ENCODE measurements at places on chromosomes 7 and 10.

GRCh38 chr7:22983257-22983855, 30.6 kb downstream of the HYCC1 start:
- no peak for DNase-seq

GRCh38 chr7:24017519-24017918, 266.5 kb upstream of the NPY start:
- DNase-seq = no peak

GRCh38 chr10:88004451-88004850, 141.0 kb downstream of the PTEN start:
- DNase-seq = no peak

DNA sequence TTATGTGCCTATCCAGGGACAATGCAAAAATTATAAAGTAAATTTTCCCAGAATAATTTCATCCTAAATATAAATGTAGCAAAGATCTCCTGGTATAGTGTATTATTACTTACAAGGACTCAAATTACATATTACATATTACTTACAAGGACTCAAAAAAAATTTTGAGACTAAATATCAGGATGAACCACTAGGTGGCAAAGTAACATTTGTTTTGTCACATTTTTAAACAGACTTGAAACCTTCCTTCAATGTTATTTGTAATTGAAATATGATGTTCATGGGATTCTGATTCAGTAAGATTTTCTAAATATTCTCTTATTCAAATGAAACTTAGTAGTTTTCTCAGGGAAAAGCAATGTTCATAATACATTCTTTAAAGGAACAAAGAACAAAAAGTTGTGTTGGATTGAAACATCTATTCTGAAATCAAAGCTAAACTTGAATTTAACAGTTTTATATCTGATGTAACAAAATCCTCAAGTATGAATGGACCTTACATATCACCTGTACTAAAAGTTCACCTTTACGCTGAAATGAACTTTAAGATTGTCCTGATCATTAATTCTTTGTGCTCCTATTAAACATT, 74.3 kb upstream of the GNAI1 start:
- DNase-seq = no peak

Measured in activated CD8-positive, alpha-beta memory T cell treated with anti-CD3 and anti-CD28 coated beads for 4 hours (primary cell).